Stimulated activated CD8-positive, alpha-beta memory T cell treated with anti-CD3 and anti-CD28 coated beads, Interleukin-4, amount 100 ng/mL, for 4 hours (primary cell): ENCODE measurements at places on chromosomes 7 and 10.
A peak's percentile ranks its signal among the peaks of the same experiment; 100 is the strongest.

- DNase-seq = peak; percentile 91
Observed at GRCh38 chr7:4641667-4642467, 40.2 kb upstream of the FOXK1 start.

DNA sequence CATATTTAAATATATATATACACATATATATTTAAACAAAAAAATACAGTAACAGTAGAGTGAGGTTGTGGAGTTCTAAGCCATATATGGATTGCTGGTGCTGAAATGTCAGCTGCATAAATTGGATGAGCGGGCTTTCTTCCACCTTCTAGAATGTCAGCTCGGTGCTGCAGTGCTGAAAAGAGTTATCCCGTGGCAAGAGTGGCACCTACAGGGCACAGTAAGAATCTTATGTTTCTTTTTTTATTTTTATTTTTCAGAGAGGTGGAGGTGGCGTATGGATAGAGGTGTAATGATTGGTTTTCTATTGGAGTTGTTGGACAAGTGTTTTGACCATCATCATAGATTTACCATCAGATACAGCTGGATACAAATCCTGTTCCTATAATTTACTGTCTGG lies 86.2 kb upstream of the DYNC1I1 start:
- no peak for DNase-seq

- no peak for DNase-seq
Observed at GRCh38 chr10:92486637-92487036, 87.3 kb downstream of the IDE start.

DNA sequence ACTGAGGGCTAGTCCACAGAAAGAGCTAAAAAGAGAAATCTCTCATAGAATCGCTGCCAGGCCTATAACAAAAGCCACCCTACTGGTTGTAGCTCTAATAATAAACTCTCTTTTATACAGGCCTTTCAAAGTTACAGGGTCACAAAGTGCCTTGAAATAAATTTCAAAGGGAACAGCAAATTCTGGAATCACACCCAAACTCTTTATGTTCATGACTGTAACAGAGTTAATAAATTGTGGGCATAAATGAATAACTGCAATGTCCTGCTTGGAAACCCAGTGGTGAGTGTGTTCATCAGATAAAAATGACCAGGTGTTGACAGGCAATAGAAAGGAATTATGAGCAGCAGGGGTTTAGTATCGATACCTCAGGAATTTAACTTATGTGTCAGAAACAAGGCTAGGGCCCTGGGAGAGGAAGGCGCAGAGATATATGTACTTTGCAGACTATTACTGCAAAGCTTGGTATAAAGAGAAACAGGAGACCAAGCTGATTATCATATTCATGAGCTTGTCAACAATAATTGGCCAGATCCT lies 9.3 kb downstream of the CDC14C start:
- no peak for DNase-seq

- DNase-seq = no peak
Observed at GRCh38 chr10:129140921-129141885, 325.8 kb upstream of the MGMT start.

DNA sequence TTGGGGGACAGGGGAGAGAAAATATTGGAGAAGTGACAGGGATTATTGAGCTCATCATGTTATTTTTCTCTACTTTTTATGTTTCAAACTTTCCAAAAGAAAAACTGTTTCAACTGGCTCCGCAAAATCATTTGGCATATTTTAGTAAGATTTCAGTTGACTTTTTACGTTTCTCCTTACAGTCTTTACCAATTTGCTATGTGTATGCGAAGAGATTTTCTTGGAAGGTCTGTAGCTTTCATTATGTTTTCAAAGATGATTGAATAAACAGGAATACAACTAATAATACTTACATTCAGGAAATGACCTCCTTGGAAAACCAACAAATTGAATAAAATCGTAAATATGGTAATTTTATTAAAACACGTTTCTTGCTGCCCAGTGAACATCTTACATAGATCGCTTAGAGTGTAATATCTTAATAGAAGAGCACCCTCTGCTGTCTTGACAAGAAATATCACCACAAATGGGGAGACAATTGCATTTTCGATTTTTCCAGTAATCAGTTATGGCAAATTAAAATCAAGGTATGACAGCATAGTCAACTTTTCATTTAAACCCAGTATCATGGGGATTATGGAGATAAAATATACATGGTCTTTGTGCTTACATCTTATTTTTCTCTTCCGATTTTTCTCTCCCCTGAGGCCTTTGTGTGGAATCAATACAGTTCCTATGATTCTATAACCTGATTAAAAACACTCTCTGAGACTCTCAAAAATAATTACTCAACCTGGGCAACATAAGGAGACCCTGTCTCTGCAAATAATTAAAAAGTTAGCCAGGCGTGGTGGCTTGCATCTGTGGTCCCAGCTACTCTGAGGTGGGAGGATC lies 43.1 kb downstream of the MBL2 start:
- DNase-seq = no peak

DNA sequence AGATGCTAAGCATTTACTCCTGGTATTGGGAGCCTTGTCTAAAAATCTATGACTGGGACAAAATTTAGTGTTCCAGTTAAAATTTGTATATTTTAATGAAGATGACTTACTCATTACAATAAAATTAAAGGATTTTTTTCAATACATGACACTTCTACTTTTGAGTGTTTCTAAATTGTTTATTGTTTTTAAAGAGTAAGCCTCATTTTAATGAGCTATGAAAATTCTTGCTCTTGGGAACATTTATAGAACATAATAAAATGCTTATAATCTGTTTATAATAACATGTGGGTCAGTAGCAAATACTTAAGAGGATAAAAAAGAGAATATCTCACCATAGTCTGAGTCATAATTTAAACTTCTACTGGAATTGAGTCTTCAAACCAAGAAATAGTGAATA lies 149.5 kb downstream of the PLCE1 start:
- no peak for DNase-seq

DNA sequence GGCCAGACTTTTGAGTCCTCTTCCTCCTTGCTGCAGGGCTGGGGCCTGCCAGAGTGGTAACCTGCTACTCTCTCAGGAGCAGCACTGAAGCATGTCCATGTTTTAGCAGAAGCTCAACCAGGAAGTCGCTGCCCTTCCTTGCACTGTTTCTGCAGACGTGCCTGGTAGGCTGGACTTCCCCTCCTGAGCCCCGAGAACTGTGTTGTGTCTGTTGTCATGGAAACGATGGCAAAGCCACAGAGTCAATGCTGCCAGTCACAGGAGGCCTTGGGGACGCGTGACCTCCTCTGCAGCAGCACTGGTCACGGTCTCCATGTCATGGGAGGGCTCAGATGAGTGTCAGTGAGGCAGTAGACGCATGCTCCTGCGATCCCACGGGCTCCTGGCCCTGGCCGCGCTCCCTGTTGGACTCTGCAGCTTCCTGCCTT lies 145.5 kb downstream of the FANK1 start:
- peak; percentile 53 for DNase-seq

DNA sequence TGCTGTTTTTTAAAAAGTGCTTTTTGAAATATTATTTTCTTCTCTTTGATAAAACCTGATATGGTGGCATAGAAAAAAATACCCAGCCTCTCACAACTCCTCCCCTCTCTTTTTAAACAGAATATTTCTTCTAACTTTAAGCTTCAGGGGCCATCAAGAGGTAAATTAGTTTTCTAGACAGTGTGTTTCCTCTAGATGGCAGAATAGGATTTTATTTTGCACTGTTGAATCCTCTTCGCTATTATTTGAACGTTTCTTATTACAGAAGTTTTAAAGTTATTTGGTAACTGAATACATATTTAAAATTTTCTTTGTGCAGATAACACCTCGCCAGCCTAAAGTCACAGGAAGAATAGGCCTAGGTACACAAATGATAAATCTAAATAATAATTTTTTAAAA lies 30.3 kb downstream of the ARL5B start:
- DNase-seq = no peak

GRCh38 chr10:21737106-21737505 lies 203.1 kb downstream of the MLLT10 start:
- DNase-seq = no peak
